SW 1271 (cell line): ENCODE measurements at places on chromosomes 1 and 21.
A peak's percentile ranks its signal among the peaks of the same experiment; 100 is the strongest.

DNA sequence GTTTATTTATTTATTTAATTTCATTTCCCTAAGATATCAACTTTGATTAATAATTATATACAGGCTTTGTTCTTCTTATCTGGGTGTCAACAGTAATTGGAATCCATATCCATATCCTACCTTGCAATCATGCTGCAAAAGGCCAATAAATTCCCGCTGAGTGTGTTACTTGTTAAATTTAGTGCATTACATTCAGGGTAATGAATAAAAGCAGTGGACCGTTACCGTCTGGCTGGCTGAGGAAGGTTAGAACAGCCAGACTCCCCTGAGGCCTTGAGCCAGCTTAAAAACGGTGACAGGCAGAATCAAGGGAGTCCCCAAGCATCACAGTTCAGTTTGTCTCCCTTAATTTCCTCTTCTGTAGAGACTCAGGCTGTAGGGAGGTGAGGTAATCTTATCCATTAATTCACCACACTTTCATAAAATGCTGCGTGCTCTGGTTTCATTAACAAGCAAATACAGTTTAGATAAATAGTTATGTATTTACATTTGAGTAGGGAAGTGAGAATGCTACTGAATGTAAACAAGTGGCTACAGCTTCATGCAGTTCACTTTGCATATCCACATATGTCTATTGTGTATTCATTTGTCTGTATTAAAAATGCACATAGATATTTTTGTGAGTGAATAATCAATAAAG is 888.2 kb upstream of the CXADR start:
- no peak for DNase-seq

DNA sequence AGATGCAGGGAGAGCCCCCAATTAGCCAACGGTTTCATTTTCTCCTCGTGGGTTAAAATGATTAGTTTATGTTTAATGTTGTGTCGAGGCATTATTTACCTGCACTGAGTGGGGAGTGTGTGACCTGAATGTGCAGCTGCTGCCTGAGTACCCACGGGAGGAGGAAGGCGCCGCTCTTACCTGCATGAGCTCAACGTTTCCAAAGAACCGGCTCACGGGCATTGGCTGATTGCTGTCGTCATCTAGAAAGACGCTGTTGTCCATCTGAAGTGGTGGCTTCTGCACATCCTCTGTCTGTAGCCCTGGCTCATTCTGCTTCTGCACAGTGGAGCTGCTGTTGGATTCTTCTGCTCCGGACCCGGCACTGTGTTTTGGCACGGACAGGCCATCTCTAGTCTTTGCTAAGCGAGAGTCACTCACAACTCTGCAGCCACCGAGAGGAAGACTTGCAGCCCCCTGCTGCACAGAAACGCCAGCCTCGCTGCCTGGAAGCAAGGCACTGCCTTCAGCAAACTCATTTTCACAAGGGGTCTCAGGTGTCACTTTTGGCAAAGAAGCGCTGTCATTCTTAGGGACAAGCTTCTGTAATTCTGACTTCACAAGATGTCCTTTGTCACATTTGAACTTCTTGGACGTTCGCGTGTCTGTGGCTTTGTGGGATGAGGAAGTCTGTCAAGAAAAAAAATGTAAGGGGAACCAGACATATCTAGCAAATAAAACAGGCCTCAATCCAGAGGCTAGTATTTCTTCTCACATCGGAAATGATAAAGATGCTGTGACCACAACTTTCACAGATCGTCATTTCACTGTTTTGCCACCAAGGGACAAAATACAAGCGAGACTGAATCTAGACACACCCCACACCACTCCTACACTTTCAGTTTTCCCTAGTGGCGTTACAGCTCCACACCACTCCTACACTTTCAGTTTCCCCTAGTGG is 9.4 kb downstream of the C1orf174 start:
- DNase-seq: no peak

DNA sequence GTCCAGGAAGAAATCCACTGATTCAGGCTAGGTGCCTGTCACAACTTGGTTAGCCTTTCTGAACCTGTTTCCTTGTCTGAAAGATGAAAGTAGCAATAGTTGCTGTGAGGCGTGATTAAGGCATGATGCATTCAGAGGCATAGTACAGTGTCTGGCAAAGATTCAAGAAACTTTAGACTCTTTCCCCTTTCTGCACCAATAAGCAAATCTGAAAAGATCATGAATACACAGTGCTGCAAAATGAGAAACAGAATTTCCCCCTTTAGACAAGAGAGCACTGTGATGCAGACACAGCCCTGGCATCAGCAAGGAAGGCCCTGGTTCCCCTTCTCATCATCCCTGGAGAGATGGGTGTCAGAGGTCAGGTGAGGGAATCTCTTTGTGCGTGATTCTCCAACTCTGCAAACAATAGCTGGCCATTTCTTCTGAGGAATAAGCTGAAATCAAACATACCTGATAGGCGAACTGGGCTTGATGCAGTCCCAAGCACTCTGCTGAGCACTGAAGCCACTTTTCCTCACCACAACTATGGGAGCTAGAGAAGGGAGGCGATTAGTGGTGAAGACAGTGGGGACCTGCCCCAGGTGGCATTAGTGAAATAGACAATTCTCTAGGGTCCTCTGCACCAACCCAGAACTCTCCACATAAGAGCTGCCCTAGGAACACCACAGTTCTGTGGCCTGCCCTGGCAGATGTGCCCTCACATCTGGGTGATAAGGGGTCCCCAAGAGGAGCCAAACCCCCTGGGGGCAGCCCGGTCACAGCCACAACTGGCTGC is 41.7 kb downstream of the ITPKB start:
- no peak for DNase-seq

DNA sequence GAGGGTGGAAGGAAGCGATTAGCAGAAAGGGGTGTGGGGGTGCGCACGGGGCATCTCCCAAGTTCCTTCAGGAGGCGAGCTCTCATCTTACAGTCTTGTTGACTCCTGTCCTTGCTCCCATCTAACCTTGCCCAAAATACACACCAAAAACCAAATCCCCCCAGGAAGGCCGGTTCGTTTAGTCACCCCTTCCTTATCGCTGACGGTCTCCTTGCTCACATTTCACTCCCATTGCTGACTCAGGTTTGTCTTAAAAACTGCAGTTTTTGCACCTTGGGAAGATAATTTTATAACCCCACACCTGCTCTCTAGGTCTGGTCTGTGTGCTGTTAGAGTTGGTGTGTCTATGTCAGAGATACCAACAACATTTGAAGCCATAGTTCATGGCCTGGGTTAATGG is 68.1 kb upstream of the F3 start:
- no peak for DNase-seq

DNA sequence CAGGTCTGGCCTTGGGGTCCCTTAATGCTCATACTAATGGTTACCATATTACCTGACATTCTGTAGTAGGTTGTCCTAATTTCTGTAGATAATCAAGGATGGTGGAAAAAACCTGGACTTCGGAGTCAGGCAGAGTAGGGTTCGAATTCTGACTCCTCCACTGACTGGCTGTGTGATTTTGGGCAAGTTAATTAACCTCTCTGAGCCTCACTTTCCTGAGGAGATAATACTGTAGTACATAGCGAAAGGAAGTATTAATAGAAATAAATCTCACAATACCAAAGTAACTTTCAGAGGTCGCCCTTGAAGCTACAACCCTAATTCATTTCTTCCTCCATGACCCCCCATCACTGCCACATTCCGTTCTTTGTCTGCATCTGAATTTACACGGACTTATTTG is 72.9 kb downstream of the KCNN3 start:
- DNase-seq: no peak

DNA sequence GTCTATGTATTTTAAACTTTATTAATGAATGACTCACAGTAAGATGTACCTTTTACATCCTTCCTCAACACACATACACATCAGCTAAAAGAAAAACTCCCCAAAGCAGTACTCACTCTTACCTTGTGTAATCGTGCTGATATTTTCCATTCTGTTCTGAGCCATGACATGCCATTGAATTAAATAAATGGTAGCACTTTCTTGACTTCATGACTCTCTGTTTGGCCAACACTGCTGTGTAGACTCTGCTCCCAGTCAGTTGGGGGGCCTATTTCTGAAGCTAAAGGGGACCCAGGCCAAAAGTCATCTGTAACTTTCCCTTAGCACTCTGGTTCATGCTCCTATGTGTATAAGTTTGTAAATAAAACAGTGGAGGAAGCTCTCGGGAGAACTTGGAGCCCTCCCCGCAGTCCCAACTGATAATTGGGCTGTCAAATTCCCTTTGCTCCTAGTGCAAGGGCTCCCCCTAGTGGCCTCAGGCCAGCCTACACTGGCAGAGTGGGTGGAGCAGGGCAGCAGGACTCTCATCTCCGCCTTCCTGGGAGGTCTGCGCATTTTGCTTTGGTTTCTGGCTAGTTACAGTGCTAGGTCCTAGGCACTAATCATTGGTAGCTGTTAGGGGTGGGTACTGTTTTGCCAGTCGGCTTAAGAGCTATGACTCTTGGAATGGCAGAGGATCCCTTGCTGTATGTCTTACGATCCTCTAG is 1.7 kb upstream of the FYB2 start:
- DNase-seq: peak; percentile 37

DNA sequence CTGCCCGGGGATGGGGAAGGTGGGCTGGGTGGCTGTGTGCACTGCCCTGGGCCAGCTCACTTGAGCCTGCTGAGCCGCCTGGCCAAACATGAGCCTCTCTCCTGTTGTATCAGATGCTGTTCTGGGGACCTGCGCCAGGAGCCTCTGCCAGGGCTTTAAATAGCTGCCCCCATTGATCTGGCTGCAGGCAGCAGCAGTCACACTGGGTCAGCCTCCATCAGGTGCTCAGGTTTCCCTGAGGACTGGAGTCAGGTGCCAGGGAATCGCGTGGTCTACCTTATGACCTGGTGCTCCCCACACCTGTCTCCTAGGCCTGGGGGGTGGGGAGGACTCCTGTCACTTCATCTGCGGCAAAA is 700 bp upstream of the CCDC28B start:
- no peak for DNase-seq

- no peak for DNase-seq
Observed at GRCh38 chr1:58789322-58789856, 5.5 kb upstream of the JUN start.

- no peak for DNase-seq
Observed at GRCh38 chr1:13828454-13829151, 128.6 kb downstream of the PRDM2 start.

DNA sequence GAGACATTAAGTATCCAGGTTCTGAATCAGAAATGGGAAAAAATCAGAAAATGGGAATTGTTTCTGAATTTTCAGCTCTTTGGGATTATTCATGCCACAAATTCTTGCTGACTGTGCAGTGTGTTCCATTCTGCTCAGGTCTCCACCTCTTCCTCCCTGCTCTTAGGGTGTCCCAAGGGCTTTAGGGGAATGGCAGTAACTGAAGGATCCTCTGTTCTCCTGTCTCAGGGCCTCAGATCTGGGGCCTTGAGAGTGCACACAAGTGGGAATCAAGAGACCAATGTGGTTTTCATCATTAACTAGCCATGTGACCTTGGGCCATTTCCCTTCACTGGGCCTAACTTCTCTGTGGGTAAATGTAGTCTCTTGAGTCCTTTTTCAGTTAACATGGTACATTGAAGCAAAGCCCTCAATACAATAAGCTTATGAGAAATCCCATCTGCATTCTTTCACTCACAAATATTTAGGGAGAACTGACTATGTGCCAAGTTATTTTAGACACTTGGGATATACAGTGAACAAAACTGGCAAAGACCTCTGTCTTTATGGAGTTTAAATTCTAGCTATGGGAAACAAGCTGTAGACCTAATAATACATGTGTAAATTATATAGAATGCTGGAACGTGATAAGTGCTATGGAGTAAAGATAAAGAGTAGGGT is 75.7 kb upstream of the SPATA6 start:
- DNase-seq: no peak

DNA sequence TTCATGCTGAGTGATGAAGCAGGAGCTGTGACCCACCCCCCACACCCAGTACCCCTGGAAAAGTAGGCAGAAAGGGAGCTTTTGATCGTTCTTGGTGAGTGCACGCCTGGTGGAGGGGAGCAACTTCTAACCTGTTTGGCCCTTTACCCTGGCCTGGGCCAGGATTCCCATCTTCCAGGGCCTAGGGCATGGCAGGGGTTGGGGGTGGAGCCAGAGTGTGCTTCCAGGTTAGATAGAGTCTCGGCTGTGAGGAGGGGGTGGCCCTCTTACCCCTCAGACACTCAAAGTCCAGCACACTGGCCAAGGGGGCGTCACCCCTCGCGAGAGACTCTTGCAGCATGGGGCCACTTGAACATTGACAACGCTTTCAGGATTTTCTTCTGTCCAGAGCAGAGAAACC is 236.6 kb downstream of the GRIK3 start:
- no peak for DNase-seq

- DNase-seq: no peak
Observed at GRCh38 chr1:61101536-61101935, 19.2 kb downstream of the NFIA start.

DNA sequence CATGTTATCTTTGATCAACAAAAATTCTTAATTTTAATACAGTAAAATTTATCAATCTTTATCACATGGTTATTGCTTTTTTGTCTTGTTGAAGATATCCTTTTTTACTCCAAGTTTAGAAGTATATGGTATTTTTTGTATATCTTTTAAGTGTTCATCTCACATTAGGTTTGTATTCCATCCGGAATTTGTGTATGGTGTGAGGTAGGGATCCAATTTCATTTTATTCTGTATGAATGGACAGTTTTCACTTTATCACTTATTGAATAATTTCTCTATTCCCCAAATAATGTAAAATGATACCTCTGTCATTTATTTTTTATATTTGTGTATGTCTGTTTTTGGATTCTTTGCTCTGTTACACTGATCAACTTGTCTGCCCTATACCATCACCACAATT is 25.3 kb downstream of the NFIA start:
- DNase-seq: no peak

DNA sequence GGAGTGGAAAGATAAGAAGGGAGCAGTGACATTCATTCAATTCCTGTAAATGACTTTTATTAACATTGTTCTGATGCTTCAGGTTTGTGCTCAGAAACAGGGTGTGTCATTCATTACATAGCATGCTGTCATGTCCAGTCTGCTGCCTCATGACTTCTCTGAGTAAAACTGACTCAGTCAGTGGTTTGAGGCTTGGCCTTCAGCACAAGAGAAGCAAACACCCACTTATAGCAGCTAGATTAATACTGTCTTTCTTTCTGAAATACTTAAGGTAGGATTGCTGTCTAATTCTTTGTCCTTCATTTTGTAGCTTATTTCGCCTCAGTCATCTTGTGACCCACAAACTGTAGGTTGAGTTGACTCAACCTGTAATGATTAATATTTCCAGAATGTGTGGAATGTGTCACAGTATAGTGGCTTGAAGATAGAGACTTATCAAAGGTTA is 32.9 kb downstream of the RASAL2 start:
- peak; percentile 73 for DNase-seq

DNA sequence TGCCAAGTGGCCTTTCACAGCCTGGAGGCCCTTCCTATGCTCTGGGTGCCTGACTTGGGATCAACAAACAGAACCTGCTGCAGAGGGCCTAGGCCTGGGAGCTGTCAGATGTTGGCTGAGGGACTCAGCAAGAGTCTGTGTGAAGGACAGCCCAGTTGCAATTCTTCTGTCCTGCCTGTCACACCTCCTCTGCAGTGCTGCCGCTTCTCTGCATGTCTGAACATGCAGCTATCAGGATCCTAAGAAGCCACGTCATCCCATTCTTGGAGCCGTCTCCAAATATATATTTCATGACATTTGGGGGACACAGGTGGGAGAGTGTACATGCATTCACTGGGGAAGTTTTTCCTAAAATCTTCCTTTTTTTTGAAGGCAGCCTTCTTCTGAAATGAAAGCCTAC is 8.6 kb downstream of the FCAMR start:
- DNase-seq: no peak
